Pons (tissue), 1 donor: ENCODE measurements at places on chromosomes 5 and 9.

DNA sequence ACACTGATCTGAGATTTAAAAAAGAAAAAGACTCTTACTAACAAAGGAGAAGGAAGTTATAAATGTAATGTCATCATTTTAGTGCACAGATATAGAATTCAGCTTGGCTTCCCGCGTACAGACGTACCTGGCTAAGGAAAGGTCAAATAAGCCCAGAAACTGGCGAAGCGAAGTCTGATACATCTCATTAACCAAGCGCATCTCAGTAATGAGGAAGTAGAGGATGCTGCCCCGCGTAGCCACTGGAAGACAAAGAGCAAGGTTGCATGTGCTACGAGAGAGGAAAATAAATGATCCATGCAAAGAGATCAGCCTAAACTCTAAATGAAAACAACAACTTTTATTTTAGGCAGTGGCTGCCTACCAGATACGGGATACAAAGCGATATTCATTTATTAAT is 208.8 kb downstream of the DNAH5 start:
- no peak for DNase-seq

- DNase-seq = no peak
Observed at GRCh38 chr5:103981592-103981991, 419.0 kb upstream of the NUDT12 start.

- DNase-seq = no peak
Observed at GRCh38 chr5:76305269-76305668, 97.8 kb upstream of the IQGAP2 start.

- DNase-seq = peak; percentile 22
Observed at GRCh38 chr5:95647886-95648860, 1.6 kb downstream of the RFESD start.

DNA sequence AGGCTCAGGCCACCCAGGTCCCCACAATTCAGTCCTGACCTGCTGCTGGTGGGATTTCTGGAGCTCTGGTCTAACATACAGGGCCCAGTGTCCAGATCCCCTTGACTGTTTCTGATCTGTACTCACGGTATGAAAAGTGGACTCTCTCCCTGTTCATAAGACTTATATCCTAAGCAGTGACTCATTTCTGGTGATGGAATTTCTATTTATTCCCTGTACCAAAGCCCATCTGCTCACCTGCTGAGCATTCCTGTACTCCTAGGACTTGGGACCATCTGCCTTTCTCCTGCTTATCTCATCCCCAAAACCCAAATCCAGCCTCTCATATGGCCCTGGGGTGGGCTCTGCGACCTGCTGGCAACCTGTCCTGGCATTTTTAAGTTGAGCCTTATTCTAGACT is 86.6 kb downstream of the APBA1 start:
- DNase-seq = no peak

GRCh38 chr9:92247296-92247695 is 46.2 kb downstream of the IARS1 start:
- no peak for DNase-seq

DNA sequence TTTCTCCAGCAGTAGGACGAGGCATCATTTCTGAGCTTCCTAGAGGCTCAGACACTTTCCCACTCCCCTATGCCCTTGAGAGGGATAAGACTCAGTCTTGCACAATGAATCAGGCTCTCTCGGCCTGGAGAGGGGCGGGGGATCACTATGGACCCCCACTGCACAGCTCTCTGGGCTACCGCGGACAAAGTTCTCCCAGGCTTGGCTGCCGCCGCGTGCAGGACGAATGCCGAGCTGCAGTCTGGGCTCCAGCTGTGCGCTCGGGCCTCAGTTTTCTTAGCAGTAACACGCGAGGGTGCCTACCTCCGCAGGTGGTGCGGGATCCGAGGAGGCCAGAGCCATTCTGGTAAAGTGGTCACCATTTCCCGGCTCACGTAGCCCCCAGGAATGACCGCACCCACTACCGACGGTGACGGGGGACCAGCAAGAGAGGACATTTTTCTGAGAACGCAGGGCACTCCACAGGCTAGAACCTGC is 3.4 kb upstream of the MYORG start:
- no peak for DNase-seq

- DNase-seq = no peak
Observed at GRCh38 chr5:65776441-65777141, 54.6 kb downstream of the NLN start.

- no peak for DNase-seq
Observed at GRCh38 chr5:168765551-168766425, 186.6 kb upstream of the PANK3 start.

GRCh38 chr5:22678886-22679285 is 174.3 kb downstream of the CDH12 start:
- DNase-seq = no peak

DNA sequence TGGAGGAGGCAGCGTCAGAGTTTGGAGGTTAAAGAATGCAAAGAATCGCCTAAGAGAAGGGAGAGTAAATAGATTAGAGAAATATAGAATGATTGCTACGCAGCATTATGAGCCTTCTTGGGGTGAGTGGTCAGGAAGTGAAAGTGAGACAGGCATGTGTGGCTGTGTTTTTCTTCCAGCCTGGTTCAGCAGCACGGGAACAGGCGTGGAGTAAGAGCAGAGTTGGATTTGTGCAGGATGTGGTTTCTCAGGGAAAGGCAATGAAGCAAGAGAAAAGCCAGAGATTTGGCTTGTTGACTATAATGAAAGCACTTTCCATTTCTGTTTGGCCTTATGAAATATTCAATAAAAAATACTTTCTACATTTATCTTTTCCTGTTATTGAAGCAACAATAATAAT is 34.3 kb upstream of the FRMD3 start:
- peak; percentile 30 for DNase-seq

GRCh38 chr9:113508111-113508749 is 44.7 kb downstream of the RGS3 start:
- no peak for DNase-seq

DNA sequence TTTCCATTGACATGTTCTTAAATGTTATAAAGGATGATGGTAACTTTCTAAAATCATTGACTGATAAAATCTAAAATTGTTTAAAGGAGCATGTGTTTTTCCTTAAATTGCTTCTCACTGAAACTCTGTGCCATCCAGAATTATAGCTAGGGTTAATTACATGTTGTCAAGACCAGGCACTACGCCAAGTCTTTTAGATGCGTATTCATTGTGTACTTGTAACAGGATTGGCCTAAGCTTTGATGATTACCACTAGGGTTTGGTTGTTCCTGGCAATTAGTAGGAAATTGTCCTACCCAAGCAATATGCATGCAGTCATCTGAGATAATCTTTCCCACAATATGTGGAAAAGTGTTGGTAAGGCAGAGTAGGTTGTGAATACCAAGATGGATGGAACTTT is 43.8 kb downstream of the PRKACG start:
- no peak for DNase-seq

- DNase-seq = peak; percentile 11
Observed at GRCh38 chr9:134276453-134277245, 49.6 kb upstream of the RXRA start.
